ENCODE measurements at places on chromosomes 12 and 14.

DNA sequence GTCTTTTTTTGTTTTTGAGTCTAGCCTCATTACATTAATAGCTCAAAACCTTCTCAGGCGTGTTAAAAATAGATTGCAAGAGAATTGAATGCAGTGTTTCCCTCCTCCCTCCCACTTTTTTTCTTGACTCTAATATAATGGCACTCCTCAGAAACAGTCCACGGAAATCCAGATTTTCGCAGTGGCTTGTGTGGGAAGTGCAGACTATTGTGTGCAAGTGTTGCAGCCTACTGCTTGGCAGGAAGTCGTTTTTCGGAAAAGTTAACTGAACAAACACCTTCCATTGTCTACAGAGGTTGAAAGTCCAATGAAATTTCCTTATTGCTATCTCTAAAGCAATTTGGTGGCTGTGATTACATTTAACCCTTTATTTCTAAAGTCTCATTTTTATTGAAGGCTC is 147.9 kb upstream of the E2F7 start:
- no peak for DNase-seq

- no peak for DNase-seq
These were observed 27.3 kb downstream of the TSHR start for GRCh38 chr14:80982711-80983110.

GRCh38 chr14:86766469-86766868 is 1226.5 kb downstream of the GALC start:
- no peak for DNase-seq

DNA sequence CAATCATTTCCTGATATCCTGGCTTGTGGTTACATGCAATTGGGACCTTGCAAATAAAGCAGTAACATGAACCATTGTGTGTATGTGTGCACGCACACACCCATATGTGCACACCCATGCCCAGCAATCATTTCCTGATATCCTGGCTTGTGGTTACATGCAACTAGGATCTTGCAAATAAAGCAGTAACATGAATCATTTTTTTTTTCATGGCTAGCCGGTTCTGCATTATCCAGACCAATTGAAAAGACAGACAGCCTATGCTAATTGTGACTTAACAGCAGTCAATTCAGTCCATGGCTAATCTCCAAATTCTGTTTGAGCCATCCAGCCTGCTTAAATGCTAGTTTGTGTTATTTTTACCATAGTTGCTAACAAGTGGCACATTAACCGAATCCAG is 134.3 kb downstream of the TTC7B start:
- no peak for DNase-seq

- DNase-seq, result no peak
These were observed 141.0 kb downstream of the ZFP36L1 start for GRCh38 chr14:68651652-68652432.

GRCh38 chr14:95527387-95528002 is 7.4 kb upstream of the GLRX5 start:
- DNase-seq, result peak; percentile 37

DNA sequence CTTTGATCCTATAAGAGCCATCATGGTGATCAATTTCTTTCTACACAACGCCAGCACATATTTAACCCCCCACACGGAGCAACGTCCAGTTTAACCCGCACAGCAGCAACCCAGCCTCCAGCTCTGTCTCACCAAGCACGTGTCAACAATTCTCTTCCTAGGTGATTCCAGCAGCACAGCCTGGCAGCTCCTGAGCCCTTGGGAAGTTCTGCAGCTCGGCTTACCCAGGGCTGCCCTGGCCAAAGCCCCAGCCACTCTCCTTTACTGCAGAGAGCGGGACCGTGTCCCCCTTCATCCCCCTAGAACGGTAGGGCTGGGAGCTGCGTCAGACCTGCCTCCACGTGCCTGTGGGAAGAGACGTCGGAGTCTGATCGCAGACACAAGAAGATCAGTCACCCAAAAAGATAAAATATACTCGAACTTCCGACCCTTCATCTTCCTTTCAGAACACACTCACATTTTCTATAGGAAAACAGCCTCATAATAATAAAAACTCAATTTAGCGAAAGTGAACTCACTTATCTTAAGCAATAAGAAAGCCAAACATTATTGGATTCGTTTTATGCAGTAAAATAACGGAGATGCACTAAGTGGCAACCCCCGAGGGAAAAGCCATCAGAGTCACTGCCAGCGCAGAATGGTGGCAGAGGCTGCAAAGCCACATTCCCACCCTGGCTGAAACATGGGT is 7.6 kb downstream of the TMEM121 start:
- DNase-seq, result no peak

Measured in activated T-cell treated with anti-CD3 and anti-CD28 coated beads, Interleukin-2, amount 50 U/mL, for 1 hour (primary cell).